ENCODE measurements at places on chromosomes 16 and 17.

DNA sequence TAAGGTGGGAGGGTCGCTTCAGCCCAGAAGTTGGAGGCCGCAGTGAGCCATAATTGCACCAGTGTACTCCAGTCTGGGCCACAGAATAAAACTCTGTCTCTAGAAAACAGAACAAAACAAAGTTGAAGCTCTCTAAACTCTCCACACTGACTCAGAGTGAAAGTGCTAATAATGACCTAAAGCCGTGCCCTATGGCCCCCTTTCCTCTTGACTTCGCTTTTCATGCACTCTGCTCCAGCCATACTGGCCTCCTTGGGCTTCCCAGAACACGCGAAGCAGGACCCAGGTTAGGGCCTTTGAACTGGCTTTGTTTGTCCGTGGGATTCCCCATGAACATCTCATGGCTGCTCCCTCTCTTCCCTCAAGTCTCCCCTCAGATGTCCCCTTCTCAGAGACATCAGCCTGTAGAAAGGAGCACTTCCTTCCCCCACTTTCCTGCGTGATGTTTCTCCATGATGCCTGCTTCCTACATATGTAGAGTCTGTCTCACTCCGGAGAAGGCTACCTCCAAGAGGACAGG, 18.6 kb upstream of the SPN start:
- DNase-seq = no peak

GRCh38 chr17:1192911-1193699, 13.3 kb upstream of the ABR start:
- DNase-seq = no peak

- no peak for DNase-seq
Observed at GRCh38 chr17:77709594-77709993, 248.9 kb upstream of the TNRC6C start.

DNA sequence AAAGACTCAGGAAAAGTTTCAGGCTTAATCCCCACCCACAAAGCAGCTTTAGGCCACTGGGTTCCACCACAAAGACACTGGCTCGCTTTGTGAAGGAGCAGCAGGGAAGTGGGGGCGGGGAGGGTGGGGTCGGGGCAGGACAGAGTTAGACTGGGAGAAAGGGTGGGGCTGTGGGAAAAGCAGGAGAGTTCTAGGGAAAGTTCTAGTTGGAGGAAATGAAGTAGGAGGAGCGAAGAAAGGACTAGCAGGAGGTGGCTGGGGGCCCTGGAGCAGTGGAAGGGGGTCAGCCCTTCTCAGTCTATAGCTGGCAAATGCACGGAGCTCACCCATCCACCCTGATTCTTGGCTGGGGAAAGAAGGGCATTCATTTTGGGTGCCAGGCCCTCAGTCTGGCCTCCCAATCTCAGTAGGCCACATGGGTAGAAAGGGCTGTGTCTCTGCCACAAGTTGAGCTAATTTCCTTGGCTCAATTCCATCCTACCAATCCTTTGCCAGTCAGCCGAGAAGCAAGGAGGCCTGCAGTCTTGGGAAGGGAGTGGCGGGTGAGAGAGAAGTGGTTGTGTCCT, 4.6 kb downstream of the INPP5K start:
- DNase-seq = peak; percentile 86

DNA sequence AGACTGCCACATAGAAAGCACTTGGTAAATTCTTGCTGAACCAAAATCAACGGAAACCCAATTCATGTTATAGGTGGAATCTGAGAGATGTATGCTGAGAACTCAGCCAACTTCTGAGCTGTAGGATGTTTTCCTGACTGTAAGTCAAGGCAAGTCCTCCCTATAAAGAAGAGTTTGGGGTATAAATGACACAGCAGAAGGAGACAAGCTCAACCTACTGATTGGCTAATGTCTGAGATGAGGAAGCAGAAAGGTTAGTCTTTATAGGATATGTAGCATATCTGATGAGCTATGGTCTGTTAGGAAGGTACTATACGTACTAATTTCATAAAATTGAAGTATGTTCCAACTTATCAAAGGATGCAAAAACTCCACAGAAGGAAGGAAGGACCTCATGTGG, 99.5 kb downstream of the XYLT1 start:
- DNase-seq = no peak

GRCh38 chr16:23788685-23789084, 33.9 kb downstream of the CHP2 start:
- no peak for DNase-seq

DNA sequence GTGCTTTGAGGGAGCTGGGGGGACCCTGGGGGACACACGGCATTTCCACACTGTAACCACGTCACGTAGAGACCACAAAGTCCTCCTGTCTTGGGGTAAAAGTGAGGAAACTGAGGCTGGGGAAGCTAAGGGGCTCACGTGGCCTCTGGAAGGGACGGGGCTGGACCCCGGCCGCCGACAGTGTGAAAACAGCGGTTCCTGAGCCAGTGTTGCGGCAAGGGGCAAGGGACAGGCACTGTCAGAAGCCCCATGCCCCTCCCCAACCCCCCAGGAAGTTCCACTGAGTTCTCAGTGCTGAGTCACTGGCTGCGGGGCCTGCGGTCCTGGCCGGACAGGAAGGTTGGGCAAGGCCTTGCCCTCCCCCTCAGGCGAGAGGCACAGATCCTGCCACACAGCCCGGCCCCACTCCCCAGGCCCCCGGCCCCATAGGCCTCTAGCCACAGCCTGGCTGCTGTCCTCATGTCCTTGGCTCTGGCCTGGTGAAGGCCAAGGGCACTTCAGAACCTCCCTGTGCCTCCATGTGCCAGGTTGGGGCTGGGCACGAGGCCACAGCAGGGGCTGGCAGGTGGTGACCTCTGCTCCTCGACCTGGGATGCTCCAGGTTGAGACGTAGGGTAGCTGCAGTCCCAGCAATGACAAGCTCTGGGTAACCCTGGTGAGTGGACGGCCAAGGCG, 5.0 kb upstream of the CCDC57 start:
- no peak for DNase-seq

- DNase-seq = no peak
Observed at GRCh38 chr17:78430892-78431691, 52.6 kb downstream of the PGS1 start.

DNA sequence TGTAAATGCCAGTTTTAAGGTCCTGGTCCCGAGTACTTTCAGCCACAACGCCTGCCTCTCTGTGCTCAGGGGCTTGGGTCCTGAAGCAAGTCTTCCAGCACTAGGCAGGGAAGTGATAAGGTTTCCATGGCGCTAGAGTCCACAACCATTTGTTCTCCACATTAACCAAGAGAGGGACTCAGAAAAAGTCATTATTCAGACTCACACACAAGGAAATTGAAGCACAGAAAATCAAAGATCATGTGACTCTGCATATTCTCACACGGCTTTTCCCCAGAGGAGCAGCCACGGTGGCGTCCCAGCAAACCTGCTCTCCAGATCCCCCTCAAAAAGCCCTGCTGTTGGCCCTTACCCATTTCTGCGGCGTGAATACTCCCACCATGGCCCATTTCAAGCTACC, 9.7 kb downstream of the ENPP7 start:
- no peak for DNase-seq

- no peak for DNase-seq
Observed at GRCh38 chr17:13953841-13954240, 115.5 kb upstream of the COX10 start.

- peak; percentile 52 for DNase-seq
Observed at GRCh38 chr17:7862692-7863437, 5.1 kb downstream of the CYB5D1 start.

DNA sequence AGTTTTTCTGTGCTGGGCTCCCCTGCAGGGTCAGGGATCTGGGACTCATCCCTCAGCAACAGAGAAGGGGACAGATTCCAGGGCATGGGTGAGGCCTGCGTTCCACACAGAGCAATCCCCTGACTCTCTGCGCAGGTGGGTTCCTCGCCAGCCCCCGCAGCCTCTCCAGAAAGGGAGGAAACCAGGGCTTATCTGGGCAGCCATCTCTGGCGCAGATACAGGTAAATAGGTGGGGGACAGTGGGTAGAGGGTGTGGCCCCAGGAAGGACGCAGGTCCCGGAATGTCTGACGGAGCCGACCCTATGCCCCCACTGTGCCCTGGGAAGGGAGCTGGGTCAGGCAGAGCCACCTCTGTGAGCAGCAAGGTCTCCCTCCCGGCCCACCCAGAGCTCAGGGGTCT, 23.2 kb downstream of the PIEZO1 start:
- no peak for DNase-seq

- no peak for DNase-seq
Observed at GRCh38 chr17:1379930-1380313, 20.1 kb downstream of the YWHAE start.

DNA sequence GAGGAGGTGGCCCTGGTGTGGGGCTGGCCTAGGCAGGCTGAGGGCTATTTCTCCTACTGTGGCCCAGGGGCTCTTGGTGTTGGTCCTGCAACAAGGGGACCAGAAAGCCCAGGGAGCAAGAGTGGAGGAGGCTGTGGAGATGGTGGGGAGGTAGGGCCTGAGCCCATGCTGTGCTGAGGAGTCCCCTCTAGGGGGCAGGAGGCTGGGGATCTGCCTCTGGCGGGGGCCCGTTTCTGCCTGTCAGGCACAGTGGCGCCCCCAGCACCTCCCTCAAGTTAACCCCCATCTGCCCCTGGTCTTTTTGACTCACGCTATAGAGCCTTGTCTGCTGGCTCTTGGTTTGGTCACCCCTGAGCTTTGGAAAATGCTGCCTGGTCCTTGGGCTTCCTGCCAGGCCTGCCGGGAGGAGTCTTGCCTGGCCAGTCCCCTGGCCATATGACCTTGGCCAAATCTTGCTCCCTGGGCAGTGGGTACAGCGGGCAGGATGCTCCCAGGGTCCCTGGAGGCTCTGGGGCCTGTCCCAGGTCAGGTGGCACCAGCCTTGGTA, 5.9 kb downstream of the BAIAP2 start:
- peak; percentile 48 for DNase-seq

GRCh38 chr17:56902348-56902747, 11.5 kb downstream of the TRIM25 start:
- no peak for DNase-seq

DNA sequence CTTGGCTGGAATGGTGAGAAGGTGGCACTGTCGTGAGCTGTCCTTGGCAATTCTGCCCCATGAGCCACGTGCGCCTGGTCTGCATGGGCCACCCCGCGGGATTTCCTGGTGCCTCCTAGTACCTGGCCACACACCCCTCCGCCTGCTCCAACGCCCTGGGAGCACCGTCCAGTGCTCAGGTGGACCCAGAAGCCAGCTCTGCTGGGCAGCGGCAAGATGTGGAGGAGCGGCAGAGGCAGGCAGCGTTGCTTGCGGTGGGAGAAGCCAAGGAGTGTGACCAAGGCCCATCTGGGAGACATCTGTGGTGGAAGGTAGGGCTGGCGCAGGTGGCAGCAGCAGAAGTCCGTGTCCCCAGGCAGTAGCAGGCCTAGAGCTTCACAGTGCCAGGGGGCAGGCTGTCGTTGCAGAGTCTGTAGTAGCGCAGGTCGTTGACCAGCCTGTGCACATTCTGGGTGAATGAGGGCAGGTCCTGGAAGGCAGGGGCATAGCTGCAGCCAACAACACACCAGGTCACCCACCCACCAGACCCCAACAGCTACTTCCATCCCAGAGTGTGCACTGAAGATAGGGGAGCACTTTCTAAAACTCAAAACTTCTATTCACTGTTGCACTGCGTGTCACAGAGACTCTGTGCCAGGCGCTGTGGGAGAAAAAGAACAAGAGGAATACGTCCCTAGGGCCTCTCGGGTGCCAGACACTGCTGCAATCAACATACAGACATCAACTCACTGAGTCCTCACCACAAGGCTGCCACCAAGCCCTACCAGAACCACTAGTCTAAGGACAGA, 34.9 kb upstream of the GSG1L start:
- DNase-seq = no peak

- peak; percentile 62 for DNase-seq
Observed at GRCh38 chr17:21286909-21287702, 2.6 kb downstream of the MAP2K3 start.

DNA sequence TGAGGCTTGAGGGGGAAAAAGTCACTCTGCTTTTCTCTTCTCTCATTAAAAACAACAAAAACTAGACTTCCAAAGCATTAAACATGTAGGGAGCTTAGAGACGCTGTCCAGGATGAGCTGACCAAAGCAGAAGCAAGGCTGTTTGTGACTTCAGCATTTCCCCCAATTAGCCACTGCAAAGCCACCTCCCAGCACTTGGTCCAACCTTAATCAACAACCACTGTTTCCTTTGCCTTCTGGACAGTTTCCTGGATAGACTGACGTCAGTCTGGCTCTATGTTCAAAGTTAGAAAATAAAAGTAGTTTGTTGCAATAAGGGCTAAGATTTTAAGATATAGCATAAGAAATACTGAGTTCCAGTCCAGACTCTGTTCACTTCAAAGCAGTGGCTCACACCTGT, 3.1 kb downstream of the TMEM231 start:
- DNase-seq = no peak

DNA sequence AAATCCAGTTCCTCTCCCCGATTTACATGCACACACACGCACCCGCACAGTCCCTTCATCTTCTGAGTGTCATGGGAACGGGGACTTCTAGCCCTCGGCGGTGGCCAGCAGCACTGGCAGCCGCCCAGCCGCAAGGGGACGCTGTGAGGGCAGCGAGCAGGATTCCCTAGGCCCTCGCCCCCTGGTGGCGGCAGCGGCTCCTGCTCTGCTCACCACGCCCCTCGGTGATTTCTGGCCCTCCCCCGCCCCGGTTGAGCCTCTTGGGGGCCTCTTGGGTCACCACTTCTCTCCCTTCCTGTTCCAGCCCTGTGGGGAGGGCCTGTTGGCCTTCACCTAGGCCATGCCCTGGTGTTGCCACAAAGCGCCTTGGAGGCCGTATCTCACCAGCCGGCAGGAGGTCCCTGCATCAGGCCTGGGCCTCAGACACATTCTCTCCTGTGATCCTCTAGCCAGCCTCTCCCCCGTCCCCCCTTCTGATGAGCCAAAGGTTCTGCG, 75.2 kb upstream of the KSR1 start:
- peak; percentile 60 for DNase-seq

DNA sequence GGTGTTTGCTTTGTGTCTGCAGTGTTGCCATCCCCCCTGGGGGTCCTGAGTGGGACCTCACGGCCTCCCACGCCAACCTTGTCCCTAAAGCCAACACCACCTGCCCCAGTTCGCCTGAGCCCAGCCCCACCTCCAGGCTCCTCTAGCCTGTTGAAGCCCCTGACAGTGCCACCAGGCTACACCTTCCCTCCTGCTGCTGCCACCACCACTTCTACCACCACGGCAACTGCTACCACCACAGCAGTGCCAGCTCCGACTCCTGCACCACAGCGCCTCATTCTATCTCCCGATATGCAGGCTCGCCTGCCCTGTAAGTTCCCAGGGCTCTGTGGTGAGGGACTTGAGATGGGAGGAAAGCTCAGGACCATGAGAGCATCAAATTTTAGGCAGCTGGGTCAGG, 22.2 kb downstream of the SRCAP start:
- DNase-seq = no peak

GRCh38 chr17:9255833-9256232, 234.5 kb downstream of the NTN1 start:
- peak; percentile 63 for DNase-seq
